ENCODE measurements at places on chromosomes 7 and 10.

- DNase-seq = no peak
These were observed 228.5 kb upstream of the NEBL start for GRCh38 chr10:21125471-21126228.

GRCh38 chr7:67008260-67008659 lies 11.6 kb downstream of the TYW1 start:
- DNase-seq = no peak

GRCh38 chr7:149866779-149867447 lies 6.9 kb upstream of the ATP6V0E2 start:
- no peak for DNase-seq

DNA sequence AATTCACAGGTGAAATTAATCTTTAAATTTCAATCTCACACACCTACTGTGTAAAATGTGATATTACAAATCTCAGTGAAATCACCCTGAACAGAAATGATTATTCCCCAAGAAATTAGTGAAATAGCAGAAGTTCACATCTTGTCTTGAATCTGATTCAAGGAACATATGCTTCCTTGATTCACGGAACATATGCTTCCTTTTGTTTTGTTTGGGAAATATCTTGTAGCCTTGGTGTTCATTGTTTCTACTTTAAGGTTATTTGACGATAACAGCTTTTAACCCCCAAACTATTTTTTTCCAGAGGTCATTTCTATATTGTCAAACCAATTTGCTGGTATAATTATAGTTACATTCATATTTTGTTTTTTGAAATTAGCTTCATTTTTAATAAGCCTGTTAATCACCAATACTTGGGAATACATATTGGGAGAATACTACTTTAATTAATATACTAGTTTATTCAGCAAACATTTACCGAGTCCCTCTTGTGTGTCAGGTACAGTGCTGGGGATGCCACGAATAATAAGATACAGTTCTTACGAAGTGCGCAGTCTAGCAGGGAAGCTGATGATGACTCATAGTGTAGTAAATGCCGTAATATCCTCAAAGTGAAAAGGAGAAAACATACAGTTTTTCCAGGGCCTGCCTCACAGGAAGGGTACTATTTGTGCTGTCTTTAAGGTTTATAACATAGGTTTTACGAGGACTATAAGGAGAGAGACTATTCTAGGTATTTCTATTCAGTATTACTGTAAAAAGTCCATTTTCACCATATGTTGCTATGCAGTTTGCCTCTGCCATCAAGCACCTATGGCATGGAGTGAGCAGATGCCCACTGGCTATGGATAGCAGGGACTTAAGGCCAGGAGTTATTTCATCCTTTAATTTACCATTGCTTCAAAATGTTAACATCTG lies 32.5 kb downstream of the PRKAR2B start:
- DNase-seq = peak; percentile 69

DNA sequence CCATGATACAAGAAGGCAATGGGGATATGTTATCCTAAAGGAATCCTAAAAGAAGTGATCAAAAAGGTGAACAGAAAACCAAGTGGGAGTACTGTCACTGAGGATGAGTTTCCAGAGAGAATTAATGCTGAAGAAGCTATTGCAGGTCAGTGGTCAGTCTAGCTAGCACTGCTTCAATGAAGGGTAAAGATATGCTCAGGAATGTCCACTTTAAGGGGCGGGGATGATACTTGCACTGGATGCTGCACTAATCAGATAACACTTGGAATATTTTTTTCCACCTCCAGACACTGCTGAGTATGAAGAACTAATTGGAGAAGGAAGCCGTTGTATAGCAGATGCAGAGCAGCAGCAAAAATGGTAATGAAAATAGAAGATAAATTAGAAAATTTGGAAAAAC lies 75.3 kb downstream of the LRRC17 start:
- DNase-seq = no peak

DNA sequence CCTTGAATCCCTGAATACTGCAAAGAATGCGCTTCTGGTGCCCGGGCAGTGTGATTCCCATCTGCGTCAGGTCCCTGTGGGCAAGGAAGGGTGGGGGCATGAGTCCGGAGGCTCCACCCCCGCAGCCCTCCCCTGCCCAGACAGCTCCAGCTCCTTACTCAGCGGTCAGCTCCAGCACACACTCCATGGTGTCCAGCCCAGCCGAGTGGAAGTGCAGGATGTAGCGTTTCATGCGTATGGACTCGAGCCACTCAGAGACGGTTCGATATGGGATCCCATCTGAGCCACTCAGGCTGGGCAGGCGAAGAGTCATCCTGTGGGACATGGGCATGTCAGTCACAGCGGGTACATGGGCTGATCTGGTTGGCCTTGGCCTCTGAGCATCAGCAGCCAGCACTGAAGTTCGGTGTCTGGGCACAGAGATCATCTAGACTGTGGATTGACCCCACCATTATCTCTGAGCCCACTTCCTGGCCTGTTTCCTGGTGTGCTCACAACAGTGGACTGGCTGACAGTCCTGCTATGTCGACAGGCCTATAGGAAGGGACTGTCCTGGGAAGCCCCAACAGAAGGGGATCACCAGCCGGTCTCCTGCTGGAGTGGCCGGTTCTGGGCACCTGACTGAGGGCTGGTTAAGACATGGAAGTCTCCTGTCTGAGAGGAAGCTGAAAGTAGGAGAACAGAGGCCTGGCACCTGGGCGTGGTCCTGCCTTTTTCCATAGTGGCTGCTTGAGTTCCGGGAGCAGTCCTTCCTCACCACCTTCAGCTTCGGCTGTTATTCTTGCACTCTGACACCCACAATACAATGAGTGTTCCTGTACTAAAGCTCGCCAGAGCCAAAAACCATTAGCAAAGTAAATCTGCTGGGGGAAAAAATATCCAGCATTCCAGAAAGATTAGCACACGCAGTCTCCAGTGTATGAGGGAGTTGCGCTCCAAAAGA lies 10.6 kb downstream of the ZYX start:
- DNase-seq = no peak

GRCh38 chr7:94974423-94974822 lies 67.0 kb downstream of the PPP1R9A start:
- DNase-seq = no peak

DNA sequence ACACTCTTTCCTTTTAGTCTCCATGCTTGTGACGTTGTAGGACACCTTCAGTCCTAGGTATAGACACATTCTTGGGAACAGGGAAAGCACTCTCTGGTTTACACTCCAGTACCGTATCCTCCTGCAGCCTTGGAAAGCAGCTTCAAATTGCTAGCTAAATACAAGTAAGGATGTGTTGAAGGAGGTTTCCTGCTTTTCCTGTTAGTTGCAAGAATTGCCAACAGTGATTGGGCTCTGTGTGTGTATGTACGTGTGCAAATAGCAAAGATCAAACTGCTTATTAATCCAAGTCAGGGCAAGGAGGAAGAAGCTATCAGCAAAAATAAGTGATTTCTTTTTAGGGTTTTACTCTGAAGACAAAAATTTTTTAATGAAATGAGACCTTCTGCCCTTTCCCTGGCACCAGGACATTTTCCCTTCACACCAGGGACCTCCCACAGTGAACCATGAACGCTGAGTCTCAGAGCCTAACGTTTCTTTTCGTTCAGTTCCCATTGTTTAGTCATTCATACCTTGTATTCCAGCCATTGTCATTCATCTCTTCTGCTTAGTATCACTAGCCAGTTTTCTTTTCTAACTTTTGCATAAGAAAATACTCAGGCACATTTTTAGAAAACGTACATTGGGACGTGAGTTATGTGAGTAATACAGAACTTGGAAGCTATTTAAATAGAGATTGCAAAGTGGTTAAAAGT lies 36.9 kb upstream of the AUTS2 start:
- DNase-seq = no peak

GRCh38 chr10:76141376-76141775 lies 710.0 kb downstream of the LRMDA start:
- no peak for DNase-seq

- no peak for DNase-seq
These were observed 210.3 kb downstream of the INHBA start for GRCh38 chr7:41492603-41493002.
